ENCODE measurements at places on chromosomes 1 and 21. TPM values are rescaled to one million over a fixed set of nuclear protein-coding genes. Genes with fewer than 3 reads are reported as not detected.
A peak's percentile ranks its signal among the peaks of the same experiment; 100 is the strongest.

The XCL2 gene
- polyA plus RNA-seq = not detected

The CASQ1 gene
- polyA plus RNA-seq = not detected

The LAMC2 gene
- polyA plus RNA-seq = not detected

The PGLYRP3 gene
- polyA plus RNA-seq = not detected

The GUCA2B gene
- not detected for polyA plus RNA-seq

The ACTL8 gene
- polyA plus RNA-seq = not detected

GRCh38 chr1:50981741-50982140 is 11.7 kb downstream of the CDKN2C start:
- no peak for DNase-seq

DNA sequence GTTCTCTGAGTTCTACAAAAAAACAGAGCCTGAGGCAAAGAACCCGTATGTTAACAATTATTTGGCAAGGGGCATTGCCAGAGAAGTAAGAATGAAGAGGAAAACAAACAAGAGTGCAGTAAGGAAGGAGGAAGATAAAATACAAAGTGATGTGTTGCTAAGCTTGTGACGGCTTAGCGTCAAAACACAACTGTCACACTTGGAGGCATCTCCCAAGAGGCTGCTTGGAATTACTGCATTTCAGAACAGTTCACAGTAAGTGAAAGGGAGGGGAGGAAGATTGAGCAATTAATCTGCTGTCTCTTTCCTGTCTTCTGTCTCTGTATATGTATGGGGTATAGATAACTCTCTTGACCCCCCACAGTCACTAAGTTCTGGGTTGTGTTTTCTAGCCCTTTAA is 1017.0 kb upstream of the TMPRSS15 start:
- no peak for DNase-seq

DNA sequence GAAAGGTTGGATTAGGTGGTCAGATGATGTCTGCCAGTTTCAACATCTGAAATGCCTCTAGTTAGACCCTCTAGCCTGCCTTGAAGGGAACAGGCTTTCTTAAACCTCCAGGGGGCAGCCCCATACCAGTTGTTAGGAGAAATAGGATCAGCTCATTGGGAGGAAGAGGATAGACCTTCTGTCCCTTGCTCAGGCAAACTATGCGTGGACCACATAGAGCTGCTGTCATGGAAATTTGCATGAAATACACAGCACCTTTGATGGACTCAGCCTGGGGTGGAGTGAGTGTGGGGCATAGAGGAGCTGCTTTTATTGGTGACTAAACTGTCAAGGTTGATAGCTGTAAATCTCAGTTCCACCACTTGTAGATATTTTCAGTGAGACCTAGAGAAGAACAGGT is 38.4 kb upstream of the SPAG17 start:
- DNase-seq = no peak

DNA sequence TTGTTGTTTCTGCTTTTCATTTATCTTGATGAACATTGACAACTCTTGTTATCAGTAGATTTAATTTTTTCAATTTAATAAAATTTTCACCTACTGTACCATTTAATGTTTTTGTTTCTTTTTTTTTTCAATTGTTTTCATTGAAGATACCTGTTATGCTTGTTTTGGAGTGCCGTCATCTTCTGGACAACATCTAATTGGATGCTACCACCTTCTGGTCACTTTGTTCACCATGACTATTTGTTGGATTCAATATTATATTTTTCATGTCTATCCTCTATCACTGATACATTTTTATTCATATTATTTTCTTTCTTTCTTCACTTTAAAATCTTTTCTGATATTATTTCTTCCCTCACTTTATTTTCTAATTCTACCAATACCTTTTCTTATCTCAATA is 14.0 kb downstream of the KRTAP21-2 start:
- DNase-seq = no peak

DNA sequence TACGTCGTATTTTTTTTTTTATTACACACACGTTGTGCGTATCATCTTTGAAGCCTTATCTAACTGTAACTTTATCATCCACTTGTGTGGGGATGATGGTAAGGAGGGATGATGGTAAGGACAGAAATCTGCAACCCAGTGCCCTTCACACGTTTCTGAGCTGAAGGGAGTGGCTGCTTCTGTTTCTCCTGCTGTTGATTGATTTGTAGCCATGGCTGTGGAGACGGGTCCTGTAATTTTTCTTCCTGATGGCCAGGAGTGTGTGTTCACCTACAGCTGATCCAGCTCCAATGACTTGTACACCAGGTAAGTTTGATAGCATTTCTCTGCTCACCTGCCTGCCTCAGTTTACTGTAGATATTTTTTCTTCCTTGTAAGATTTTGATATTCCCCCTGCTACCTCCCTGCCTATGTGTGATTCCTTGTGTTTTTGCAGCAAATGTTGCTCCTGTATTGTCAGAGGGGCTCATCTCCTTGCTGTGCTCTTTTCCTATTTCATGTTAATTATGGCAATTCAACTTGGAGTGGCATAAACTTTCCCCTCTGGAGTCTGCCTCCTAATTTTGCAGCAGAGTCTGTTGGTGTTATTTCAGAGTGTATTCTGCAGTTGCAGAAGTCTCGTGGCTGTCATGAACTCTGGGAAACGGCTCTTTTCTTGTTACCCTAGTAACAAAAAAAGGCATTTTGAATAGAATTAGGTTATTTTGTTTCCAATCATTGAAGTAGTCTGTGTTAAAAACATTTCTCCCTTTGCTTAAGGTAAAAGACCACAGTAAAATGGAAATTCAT is 64.1 kb downstream of the SH3BGR start:
- no peak for DNase-seq

DNA sequence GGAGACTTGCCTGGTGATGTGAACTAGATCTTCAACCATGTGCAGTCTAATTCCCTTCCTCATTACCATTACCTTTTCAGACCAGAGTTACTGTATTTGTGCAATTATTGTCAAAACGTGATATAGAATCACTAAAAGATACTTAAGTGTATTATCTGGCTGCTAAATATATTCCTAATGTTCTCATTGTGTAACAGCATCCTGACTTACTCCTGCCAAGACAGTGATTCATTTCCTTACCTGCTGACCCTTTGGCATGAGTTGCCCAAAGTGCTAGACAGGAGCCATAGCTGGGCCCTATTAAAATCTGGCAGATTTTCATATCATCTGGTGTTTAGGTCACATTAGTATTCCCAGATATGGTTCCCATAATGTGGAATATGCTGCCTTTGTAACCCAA is 598.3 kb upstream of the CAMK1G start:
- no peak for DNase-seq

DNA sequence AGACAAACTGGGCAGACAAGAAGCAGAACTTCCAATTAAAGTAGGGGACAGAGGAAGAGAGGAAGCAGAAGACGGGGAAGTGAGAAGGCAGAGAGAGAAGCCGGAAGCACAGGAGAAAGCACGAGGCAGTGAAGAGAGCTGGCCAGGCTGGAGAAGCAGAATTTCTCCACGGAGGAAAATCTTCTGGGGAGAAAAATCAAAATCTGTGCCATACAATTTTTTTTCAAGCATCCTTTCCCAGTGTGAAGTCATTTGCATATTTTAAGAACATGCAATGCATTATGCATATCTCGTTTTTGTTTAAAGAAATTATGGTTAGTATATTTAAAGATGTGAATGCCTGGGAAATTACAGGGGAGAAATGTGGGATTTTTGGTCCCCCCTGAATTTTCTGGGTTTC is 7.3 kb upstream of the CAMK2N1 start:
- DNase-seq = no peak

- no peak for DNase-seq
These were observed 18.9 kb upstream of the IPP start for GRCh38 chr1:45769261-45769932.

GRCh38 chr1:25707280-25708016 is 90.9 kb downstream of the MAN1C1 start:
- no peak for DNase-seq

GRCh38 chr1:27656157-27656893 is 15.7 kb downstream of the IFI6 start:
- no peak for DNase-seq

- no peak for DNase-seq
These were observed 78.2 kb upstream of the SLC44A3 start for GRCh38 chr1:94741996-94742395.

DNA sequence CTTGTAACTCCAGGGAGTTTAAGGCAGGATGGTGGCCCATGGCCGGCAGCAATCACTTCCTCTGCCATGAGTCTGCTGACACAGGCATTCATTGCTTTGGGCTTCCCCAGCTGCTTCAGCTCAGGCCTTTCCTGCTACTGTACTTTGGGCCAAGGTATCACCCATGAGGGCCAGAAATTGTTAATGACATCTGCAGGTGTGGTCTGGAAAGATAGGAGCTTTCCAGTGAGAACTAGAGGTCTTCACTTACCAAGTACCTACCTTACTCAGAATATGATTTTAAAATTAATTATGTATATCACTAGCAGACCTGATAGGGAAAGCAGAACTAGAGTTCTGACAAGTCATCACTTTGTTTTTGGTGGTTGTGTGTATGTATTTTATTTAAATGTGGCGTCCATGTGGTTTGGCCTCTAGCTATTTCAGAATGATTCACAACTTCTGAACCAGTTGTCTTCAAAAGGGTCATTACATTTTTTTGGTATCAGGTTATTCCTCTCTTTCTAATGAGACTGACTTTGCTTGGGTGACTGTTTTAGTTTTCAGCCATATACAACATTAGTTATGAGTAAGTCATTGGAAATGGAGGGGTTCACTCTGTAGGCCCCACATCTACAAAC is 2.7 kb downstream of the RGL1 start:
- DNase-seq = no peak

DNA sequence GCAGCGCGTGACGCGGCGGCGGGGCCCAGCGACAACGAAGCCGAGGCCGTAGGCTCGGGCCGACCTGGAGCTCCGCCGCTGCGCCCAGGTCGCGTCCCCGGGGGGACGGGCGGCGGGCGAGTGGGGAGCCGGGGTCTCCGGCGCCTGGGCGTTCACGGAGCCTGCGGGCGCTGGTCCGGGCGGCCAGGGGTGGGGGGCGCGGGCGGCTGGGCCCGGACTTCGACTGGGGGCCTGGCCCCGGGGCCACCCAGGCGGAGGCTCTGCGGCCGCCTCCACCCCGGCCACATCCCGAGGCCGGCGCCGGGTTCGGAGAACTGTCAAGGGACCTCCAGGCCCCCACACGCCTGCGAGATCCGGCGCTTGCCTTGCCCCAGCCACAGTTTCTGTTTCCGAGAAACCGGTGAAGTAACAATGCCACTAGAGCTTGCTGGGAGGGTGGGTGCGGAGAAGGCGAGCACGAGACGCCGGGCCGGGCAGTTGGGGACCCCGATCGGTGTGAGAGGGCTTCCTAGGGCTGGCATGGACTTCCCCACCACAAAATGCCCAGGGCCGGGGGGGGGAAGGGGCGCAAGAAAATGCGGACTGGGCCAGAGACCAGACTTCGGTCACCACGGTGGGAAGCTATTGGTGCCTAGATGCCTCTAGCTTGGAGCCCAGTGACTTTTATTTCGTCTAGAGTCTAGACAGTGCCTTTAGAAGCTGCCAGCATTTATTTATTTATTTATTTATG is 501 bp downstream of the FBXO6 start:
- peak; percentile 32 for DNase-seq

DNA sequence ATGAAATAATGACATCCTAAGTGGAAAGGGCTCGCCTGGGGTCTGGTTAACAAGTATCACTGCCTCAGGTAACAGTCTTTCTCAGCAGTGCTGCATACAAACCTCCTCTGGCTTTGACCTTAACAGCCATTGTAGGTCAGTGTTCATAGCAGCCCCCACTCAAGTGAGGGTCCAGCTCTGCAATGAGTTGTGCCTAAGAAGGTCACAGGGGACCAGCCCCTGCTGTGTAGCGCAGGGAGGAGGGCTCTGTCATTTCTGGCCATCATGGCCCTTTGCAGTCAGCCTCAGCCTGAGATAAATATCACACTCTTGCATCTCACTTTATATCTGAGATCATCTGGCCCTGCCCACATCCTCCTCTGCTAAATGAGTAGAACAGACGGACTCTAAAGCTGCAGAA is 18.1 kb upstream of the MYSM1 start:
- DNase-seq = no peak

- DNase-seq = no peak
These were observed 6.3 kb upstream of the GOLT1A start for GRCh38 chr1:204219971-204220616.

DNA sequence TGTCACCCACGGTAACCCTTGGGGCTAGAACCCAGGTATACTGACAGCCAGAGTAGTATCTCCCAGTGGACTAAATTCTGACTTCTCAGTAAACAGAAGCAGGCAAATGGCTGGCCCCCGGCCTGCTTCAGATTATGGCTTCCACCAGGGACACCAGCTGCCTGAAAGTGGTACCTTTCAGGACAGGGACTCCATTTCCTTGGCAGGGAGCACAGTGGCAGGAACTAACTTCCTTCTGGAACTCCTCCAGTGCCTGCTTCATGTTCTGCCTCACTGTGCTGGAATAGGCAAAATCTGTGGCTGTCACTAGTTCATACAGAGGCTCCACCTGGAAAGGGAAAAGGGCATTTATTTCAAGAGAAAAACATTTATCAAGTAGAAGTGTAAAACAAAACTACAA is 32.7 kb downstream of the C8B start:
- no peak for DNase-seq

- DNase-seq = no peak
These were observed 80.3 kb downstream of the ROR1 start for GRCh38 chr1:63854091-63854490.

DNA sequence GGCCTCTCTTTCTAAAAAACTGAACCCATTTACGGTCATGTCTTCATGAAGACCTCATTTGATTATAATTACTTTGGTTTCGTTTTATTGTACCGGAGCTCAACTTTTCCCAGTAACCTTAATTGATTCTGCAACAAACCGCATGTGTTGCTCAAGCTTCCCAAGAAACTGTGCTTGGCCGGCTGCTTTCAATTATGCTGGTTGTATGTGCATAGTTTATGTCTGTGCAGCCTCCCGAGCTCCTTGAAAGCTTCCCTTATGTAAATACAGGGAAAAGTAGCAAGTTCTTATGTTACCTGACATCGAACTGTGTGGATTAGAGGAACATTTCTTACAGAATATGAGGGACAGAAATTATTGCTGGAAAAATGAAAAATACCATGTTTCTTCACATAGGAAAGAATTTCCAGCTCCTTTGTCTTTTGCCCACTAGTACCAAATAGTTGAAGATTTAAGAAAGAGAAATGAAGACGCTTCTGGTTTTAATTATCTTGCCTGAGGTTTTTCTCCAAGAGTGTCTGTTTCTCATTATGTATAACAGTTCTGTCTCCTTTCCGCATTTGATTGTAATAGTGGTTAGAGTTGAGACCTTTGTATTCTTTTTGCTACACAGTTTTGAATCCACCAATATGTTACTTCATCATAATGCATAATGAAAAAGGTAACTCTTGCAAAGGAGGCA is 2.1 kb downstream of the VCAM1 start:
- no peak for DNase-seq

- DNase-seq = no peak
These were observed 22.9 kb upstream of the APOBEC4 start for GRCh38 chr1:183675883-183676585.

- no peak for DNase-seq
These were observed 41.0 kb upstream of the RASAL2 start for GRCh38 chr1:178052650-178053461.

DNA sequence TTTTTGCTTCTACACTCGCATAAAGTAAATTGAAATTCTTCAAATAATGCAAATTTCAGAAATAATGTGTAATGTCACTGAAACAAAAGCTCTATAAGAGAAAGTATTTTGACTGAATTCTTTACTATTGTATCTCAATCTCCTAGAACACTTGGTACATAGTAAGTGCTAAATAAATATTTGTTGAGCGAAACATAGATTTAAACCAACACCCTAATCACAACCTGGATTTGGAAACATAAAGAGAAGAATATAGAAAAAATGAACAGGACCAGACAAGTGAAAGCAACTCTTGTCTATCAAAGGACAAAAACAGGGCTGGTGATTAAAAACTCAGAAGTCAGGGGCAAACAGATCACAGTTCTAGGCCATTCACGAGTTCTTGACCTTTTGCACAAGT is 74.3 kb downstream of the AK5 start:
- no peak for DNase-seq

- DNase-seq = peak; percentile 36
These were observed 21.3 kb upstream of the C1orf105 start for GRCh38 chr1:172398970-172399755.

All from naive B cell (primary cell).